Activated CD4-positive, alpha-beta T cell treated with anti-CD3 and anti-CD28 coated beads, Interleukin-2, amount 50 U/mL, for 1 hour (primary cell): ENCODE measurements at places on chromosomes 7 and 10.

GRCh38 chr10:128463991-128464760 lies 338.0 kb upstream of the MKI67 start:
- DNase-seq: peak; percentile 3

GRCh38 chr10:130453036-130453720 lies 317.0 kb downstream of the GLRX3 start:
- DNase-seq: no peak

GRCh38 chr10:82463614-82464013 lies 588.6 kb downstream of the NRG3 start:
- DNase-seq: no peak

DNA sequence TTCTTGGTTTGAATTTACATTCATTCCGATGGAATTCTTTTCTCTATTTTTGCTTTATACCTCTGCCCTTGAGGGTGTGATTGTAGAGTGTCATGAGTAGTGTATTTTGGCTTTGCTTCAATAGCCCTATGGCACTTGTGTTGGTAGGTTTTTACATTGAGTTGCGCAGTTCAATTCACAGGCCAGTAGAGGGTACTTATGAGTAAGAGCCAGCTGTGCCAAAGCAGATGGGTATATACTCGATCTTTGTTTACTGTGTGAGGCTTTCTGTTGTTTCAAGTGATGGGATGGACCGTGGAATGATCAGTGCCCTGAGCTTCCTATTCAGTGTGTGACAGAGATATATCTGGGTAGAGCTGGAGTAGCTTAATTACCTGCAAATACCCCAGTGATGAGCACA lies 4.3 kb upstream of the AKR1C3 start:
- no peak for DNase-seq

GRCh38 chr10:100267239-100268104 lies at the start of gene CWF19L1:
Gene CWF19L1, minus strand, starts transcription at chr10:100267638. Its CDS starts 45 bp downstream, at chr10:100267593.
- DNase-seq: peak; percentile 74

- no peak for DNase-seq
These were observed 325.5 kb upstream of the C7orf33 start for GRCh38 chr7:148264933-148265557.

DNA sequence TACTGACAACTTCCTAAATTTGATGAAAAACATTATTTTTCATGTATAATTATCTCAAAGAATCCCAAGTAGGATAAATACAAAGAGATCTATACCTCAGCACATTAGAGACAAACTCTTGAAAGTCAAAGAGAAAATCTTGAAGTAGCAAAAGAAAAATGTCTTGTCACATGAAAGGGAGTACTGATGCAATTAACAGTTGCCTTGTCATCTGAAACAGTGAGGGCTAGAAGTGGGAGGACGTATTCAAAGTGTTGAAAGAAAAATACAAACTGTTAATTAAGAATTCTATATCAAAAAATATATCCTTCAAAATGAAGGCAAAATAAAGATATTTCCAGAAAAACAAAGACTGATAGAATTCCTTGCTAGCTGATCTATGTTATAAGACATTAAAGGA lies 35.5 kb upstream of the ARHGAP22 start:
- DNase-seq: no peak

DNA sequence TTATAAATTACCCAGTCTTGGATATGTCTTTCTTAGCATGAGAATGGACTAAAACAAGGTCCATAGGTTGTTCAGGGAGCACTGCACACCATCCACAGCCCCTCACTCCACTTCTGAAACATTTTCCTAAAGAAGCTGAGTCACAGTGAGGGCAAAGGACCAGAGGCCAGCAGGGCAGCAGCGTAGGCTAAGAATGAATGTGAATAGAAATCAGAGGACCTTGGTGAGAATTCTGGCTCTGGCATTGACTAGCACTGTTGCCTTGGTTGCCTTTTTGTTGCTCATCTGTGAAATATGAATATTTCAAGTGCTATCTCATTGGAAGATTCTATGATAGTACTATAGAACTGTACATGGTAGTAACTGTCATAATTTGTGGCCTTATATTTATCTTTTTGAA lies 41.7 kb upstream of the TOMM7 start:
- DNase-seq: no peak

DNA sequence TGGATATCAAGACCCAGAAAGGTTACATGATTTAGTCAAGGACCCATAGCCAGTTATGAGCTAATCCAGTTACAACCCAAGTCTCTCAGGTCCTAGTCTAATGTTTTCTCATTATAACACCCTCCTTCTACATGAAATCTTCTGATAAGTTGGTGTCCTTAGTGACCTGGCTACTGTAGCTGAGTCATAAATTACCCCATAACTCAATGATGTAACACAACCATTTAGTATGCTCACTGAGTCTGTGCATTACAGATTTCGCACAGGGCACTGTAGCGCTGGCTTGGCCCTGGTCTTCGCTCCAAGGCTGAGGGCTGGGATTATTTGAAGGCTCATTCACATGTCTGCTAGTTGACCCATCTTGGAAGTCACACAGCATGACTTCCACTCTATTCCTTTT lies 36.0 kb upstream of the GLCCI1 start:
- DNase-seq: no peak

DNA sequence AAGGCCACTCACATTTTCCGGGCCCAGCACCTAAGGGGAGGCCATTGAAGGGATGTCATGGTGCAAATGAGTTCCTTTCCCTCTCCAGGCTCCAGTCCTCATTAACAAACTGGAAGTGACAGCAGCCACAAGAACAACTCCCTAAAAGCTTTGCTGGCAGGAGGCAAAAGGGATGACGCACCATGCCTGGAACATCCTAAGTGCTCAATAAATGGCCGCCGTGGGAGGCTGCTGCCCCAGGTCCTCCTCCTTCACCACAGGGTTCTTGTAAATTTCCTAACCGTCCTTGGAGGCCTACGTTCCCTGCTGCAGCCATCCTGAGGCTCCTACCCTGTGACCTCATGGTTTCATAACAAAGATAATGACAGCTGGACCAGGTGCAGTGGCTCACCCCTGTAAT lies 41.3 kb upstream of the CAMK1D start:
- no peak for DNase-seq

DNA sequence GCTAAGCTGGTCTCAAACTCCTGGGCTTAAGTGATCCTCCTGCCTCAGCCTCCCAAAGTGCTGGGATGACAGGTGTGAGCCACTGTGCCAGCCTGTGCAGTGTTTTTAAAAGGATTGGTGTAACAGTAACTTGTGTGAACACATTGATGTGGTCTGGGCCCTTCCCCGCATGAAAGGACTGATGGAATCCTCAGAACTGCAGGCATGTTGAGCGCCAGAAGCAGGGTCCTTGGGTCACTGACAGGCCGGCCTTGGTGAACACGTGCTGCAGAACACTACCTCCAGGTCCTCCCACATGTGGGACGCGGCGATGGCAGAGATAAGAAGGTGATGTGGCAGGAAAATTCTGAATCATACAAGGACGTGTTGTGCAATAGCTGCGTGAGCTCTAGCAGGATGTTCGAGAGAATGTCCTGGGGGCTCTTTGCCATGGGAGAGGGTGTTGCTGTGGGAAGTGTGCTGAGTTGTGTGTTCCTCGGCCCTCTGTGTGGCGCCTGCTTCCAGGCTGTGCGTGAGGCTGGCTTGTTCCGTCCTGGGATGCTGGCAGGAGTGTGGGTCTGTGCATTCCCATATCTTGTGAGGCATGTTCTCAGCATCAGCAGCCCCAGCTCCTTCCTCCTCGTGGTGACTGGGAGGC lies 68.2 kb downstream of the DNAJB6 start:
- DNase-seq: no peak

DNA sequence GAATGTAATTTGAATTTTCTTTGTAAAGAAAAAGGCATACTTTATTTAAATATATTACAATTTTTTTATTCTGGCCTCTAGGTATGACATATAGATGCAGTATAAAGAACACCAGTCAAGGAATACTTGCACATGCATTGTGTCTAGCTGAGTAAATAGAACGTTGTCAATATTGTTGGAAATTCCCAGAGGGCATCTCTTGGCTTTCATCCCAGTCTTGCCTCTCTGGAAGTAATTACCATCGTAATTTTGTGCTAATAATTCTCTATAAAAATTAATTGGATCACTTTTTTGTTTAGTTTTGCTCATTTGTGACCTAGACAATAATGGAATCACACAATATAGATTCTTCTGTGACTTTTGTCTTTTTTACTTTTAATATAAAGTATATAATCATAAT lies 1052.3 kb upstream of the CELF2 start:
- DNase-seq: no peak

DNA sequence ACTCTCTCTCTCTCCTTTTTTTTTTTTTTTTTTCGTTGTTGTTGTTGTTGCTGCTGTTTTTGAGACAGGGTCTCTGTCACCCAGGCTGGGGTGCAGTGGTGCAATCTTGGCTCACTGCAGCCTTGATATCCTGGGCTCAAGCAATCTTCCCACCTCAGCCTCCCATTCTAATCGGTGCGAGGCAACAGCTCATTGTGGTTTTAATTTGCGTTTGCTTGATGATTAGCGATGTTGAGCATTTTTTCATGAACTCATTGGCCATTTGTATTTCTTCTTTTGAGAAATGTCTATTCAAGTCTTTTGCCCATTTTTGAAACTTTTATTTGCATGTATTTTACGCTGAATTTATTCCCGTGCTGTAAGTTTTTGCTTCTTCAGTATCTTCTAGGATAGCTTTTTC lies 13.3 kb upstream of the ZC3HAV1L start:
- DNase-seq: no peak

- no peak for DNase-seq
These were observed 66.8 kb upstream of the COL13A1 start for GRCh38 chr10:69734797-69735468.

GRCh38 chr10:44437840-44438511 lies 53.1 kb upstream of the CXCL12 start:
- DNase-seq: no peak

DNA sequence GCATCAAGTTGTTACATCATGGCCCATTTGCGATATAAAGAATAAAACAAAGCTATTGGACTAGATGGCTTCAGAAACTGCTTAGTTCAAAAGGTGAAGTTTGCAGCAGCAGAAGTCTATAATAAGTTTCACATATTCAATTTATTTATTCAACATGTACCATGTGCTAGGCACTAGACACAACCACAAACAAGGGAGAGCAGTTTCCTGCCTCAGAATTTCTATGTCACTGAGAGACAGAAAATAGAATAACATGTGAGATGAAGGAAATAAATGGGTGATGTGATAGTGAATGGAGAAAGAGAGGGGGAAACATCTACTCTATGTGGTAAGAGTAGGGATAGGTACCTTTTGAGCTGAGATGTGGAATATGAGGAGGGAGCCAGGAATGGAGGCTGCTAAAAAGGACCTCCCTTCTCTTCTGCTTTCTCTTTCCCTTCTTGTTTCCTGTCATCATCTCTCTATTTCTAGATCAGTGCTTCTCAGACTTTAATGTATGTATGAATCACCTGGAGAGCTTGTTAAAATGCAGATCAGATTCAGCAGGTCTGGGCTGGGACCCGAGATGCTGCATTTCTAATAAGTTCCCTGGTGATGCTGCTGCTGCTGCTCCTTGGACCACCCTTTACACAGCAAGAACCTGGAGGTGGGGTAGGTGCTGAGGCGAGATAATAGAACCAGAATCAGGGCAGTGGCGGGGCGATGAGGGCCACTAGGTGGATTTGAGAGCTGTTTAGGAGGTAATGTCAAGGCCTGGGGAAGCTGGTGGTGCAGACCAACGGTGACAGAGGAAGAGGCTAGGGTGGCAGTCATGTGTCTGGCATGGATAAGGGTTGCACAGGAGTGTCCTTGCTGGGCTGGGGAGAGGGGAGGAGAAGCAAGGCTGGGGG lies 13.7 kb upstream of the INMT start:
- no peak for DNase-seq

DNA sequence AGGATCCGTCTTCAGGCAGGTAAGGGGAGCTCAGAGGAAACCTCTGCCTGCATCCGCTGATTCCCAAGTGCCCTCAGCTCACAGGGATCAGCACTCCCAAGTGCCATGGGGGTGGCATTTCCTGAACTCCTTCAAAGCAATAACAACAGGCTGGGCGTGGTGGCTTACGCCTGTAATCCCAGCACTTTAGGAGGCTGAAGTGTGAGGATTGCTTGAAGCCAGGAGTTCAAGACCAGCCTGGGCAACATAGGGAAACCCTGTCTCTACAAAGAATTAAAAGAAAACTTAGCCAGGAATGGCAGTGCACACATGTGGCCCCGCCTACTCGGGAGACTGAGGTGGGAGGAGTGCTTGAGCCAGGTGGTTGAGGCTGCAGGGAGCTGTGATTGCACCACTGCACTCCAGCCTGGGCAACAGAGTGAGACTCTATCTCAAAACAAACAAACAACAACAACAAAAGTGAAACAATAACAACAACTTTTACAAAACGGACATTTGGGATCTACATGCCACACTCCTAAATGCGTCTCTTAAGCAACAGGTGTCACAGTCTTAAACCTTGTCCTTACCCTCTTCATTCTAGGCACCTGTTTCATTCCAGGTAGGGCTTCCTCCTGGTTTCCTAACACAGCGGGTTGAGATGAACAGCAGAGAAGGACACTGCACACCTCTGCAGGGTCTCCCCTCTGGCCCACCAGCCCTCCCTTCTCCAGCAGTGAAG lies 73.8 kb downstream of the PAXIP1 start:
- DNase-seq: no peak

DNA sequence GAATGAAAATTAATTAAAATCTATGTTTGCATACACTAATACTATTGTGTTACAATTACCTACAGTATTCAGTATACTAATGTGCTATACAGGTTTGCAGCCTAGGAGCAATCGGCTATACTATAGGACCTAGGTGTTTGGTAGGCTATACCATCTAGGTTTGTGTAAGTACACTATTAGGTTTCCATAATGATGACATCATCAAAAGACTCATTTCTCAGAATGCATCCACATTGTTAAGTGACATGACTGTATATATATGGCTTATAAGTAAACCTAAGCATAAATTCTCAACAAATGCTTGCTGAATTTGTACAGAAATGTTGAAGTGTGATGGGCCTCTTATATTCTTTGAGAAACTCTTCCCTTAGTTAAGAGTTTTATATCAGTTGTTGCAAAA lies 206.5 kb upstream of the ZWINT start:
- DNase-seq: no peak

- no peak for DNase-seq
These were observed 1.3 kb upstream of the ITPRIP start for GRCh38 chr10:104339469-104340110.

- no peak for DNase-seq
These were observed 17.4 kb downstream of the SLC13A4 start for GRCh38 chr7:135710417-135711138.

DNA sequence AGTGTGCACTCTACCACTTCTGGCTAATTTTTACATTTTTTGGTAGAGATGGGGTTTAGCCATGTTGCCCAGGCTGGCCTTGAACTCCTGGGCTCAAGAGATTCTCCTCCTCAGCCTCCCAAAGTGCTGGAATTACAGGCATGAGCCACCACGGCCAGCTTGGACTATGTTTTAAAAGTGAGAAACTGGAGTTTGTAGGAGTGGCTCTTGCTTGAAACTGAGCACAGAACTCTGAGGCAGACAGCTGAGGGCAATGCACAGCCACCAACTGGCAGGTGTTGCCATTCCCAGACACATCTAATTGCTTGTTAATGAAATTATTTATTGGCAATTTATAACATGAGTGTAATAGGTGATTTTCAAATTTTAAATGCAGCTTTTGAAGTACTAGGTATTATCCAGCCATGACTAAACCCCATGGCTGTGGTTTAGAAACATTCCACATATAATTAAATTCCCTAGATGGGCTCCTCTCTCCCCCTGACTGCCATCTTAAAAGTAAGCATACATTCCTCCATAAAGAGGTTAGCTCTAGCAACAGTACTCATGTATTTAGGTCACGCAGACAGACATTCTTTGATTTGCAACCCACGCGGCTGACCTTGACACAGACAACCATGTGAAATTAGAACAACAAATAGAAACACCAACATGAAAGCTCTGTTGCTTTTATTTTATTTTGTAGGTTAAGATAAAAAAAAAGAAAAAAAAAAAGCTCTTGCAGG lies 19.8 kb downstream of the PANK1 start:
- DNase-seq: no peak

- no peak for DNase-seq
These were observed 867.3 kb upstream of the AUTS2 start for GRCh38 chr7:68730964-68731363.
